ENCODE measurements at places on chromosomes 2 and 18.

DNA sequence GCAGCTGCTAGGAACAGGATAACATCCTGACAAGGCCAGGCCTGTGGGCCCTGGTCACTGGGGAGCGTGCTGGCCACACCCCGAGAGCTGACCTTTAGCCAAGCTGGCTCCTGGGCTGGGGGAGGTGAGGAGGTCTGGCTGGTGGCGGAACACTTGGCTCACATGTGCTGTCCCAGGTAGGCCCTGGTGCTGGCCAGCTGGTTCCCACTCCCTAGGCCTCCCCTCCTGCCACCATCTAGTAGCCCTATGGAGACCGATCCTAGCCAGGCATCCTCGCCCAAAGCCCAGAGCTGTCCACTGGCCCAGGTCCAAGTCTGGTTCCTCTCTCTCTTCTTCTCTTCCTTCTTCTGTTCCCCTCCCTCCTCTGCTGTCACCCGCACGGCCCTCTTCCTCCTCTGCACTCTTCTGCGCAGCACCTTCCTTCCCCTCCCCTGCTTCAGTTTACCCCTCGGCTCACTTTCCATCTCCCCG is 52.4 kb downstream of the TNS1 start:
- no peak for DNase-seq

- DNase-seq, result no peak
Measured at GRCh38 chr2:201947287-201947686, 86.4 kb upstream of the FZD7 start.

DNA sequence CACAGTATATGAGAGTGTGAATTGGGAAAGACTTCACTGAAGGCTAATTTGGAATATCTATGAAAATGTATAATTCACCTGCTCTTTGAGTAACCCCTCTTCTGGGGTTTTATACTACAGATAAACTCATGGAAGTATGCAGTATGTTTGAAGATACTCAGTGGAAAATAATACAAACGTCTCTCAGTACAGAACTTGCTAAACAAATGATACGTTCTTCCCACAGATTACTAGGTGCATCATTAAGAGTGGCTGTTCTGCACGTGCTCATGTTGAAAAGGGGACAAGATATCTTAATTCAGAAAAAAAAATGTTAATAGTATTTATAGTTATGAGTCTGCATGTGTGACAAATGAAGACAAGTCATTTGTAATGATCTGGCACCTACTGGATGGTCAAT is 70.2 kb upstream of the EPAS1 start:
- DNase-seq, result no peak

GRCh38 chr2:205730191-205730590 is 47.9 kb downstream of the NRP2 start:
- DNase-seq, result no peak

DNA sequence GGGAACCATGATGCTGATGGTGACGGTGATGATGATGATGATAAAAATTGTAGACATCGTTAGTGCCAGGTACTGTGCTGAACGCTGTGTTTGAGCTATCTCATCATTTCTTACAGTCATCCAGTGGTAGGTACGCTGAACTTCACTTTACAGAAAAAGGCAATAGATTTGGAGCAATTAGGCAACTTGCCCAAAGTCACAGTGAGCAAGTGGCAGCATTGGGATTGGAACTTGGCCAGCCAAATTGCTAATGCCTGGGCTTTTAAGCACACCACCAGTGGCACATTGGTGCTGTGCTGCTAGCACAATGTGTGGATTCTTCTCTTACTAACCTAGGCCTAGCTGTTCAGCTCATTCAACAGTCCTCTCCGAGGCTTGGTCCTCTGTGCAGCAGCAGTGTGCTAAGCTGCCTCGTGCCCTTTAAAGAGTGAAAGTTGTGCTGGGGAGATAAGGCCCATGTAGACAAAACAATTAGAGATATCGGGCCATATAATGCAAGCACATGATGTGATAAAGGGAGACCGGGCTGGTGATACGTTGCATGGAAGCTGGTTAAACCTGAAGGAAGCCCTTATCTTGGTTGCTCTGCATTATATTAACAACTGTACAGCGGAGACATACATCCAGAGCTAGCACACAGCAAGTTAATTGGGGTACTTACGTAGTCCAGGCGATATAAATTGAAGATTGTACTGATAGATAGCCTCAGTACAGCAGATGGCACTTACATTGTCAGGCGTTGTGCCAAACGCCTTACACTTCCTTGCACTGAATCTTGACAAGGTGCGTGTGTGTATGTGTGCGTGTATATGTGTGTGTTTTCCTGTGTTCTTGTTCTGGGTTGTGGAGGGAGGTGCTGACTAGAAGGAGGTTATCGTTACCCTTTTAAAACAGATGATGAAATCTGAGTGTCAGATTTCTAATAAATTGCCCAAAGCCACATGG is 28.4 kb downstream of the HK2 start:
- no peak for DNase-seq

DNA sequence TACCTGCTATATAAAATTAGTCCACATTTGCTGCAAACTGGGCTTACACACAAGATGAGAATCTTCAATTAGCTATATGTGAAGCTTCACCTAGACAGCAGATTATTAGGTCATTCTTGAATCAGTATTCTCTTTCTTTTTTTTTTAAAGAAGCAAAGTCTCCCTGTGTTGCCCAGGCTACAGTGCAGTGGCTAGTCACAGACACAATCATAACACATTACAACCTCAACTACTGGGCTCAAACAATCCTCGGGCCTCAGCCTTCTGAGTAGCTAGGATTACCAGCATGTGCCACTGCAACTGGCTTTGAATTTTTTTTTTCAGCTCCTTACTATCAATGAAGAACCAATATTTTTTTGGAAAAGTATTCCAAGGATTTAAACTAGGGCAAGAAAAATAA is 30.5 kb downstream of the OLA1 start:
- DNase-seq, result no peak

DNA sequence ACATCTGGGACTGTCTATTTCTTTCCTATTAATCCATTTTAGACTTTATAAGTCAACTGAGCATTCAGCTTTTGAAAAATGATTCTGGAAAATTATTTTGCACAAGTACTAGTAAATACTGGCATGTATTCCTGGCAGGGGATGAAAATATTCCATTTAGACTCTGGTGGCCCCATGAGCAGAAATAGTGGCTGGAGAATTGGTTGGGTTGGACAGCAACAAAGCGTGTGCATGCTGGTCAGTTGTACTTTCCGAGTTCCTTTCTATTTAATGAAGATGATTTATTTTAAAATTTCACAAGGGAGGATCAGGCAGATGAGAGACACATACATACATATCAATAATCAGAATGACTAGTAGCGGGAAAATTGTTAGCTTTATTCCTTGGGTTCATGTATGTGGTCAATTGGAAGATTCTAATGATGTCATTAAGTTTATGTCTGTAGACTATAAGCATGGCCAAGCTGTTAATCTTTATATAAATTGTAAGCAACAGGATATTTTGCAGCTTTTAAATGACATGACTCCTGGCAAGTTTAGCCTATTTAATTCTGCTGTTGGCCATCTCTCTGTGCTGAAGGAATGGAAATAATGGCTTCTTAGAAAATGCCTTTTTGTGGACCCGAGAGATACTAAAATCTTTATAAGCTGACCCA is 541.6 kb downstream of the SLC4A3 start:
- no peak for DNase-seq

DNA sequence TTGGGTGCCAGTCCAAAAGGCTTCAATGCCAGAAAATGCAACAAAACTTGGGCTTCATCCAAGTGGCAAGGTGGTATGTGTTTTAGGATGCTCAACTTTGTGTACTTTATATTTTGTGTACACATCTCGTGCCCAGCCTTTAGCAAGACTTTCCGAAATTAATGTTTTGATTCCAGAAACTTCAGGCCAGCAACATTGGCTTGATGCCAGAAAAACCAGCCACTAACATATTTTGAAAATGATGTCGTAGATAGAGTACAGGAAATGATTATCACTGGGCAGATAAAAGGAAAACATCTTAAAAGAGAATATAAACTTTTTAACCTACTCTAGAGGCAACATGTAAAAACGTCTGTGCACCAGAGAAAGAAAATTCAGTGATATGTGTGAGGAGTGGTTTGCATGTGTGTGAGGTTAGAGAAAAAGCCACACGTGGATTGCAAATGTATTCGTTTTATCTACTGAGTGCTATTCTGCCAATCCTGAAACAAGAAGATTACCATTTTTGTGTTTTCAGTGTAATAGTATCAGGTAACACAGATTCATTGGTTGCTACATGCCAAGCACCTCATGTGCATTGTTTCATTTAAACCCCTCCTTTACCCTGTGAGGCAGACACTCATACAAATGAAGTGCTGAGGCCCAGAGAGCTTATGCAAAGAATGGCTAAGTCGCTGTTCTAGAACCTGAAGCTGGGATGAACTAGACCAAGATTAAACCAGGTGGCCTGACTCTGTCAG is 264.8 kb downstream of the C1D start:
- peak; percentile 58 for DNase-seq

- no peak for DNase-seq
Measured at GRCh38 chr2:77017355-77017745, 504.8 kb downstream of the LRRTM4 start.

DNA sequence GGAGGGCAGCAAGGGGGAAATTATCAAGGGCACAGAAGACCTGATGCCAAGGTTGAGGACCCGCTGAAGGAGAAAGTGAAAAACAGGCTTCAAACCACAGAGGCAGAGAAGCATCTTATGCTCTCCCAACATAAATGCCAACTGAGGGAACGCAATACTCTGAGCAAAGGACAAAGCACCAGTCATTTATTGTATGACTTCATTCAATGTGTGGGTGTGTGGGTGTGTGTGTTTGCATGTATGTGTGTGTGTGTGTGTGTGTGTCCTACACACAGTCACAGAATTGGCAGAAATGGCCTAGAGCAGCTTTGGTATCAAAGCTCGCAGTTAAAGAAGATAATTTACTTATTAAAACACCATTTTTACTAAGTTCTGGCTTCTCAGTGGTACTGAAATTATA is 51.4 kb downstream of the UXS1 start:
- DNase-seq, result no peak

DNA sequence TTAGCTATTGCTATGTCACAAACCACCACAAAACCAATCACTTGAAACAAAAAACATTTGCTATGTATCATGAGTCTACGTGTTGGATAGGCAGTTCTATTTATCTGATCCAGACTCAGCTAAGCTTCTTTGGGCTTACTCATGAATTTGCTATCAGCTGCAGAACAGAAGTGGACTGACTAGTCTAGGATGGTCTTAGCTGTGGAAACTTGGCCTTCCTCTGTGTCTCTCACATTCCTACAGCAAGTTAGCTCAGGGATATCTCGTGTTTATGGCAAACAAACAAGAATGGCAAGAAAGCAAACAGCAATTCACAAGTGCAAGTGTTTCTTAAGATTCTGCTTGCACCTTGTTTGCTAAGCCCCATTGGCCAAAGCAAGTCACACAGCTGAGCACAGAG is 288.0 kb upstream of the TNP1 start:
- DNase-seq, result no peak

DNA sequence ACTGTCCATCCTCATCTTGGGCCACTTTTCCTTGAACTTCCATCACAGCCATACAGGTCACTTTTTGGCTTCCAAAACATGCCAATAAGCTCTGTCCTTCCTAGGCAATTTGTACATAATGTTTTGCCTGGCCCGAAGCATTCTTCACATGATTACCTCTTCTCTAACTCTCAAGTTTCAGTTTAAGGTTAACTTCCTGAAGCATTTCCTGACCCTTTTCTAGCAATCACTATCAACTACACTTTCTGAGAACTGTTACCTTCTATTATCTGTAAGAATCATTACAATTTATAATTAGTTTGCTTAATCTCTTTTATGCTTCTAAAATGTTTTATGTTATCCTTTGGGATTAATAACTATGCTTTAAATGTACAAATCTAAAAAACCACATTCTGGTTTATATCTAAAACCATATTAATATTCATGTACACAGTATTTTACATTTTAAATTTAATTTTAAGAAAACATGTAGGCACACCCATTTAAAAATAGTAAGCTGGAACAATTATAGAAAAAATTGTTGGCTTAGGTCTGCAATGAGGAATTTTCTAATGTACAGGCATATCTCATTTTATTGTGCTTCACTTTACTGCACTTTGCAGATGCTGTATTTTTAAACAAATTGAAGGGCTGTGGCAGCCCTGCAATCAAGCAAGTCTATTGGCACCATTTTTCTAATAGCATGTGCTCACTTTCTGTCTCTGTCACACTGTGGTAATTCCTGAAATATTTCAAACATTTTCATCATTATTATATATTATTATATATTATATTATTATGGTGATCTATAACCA is 76.4 kb downstream of the C2orf74 start:
- no peak for DNase-seq

DNA sequence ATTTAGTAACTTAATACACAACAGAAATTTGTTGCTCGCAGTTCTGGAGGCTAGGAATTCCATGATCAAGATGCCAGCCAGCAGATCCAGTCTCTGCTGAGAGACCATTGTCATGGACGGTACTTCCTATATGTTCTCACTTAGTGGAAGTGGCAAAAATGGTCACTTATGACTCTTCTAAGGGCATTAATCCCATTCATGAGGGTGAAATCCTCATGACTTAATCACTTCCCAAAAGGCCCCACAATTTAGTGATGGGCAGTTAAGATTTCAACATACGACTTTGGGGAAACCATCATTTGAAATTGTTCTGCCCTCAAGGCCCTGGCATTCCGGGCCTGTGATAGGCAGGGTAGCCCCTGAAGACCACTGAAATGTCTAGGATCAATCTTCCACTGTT is 23.0 kb downstream of the BZW1 start:
- DNase-seq, result no peak

DNA sequence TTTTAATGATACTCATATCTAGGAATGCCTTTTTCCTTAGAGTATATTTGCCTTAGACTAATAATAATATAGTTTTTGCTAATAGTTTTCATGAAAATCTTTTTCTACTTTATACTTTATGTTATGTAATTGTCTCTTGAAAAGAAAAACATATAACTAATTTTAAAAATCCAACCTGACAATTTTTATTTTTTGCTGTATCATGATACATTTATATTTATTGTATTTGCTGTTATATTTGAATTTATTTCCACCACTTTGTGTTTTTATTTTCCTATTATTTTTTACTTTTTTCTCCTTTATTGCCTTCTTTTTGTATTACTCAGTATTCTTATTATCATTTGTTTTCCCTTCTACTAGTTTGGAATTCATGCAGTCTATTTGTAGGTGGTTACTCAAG is 85.4 kb downstream of the MBD5 start:
- DNase-seq, result no peak

DNA sequence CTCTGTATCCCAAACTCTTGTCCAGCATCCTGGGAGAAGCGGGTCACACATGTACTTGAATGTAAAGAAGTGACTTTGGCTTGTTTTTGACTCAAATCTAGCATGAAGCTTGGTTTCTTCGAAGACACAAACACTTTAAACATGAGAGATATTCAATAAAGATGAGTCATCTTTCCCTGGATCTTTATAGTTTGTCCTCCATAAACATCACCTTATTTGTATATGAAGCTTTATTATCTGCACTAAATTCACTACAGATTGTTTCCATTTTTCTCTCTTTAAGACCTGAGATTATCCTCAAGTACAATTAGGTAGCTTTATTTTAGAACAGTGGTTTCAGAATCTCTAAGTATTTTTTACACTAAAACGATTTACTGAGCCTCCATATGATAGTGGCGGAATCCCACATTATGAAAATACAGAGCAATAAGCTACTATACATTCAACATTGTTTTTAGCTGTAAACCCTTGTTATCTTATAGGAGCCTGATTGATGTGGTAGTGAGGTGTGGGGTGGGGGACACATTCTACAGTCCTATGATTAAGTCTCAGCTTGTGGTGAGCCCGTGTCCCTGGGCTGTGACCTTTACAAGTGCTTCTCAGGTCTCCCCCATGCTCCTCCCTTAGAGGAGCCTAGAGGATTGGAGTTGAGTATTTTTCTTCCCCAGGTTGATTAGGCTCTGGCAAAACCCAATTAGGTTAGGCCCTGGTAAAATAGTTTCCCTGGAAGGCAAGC is 79.6 kb upstream of the RAPGEF4 start:
- no peak for DNase-seq
